Natural killer cell treated with Interleukin-12 subunit alpha and Interleukin-12 subunit beta and Interleukin-15 and Interleukin-18, amount 100 ng/mL, for 72 hours (primary cell): ENCODE measurements at places on chromosomes 7 and 10.

GRCh38 chr7:31948029-31948428 is 122.2 kb downstream of the PDE1C start:
- no peak for DNase-seq

DNA sequence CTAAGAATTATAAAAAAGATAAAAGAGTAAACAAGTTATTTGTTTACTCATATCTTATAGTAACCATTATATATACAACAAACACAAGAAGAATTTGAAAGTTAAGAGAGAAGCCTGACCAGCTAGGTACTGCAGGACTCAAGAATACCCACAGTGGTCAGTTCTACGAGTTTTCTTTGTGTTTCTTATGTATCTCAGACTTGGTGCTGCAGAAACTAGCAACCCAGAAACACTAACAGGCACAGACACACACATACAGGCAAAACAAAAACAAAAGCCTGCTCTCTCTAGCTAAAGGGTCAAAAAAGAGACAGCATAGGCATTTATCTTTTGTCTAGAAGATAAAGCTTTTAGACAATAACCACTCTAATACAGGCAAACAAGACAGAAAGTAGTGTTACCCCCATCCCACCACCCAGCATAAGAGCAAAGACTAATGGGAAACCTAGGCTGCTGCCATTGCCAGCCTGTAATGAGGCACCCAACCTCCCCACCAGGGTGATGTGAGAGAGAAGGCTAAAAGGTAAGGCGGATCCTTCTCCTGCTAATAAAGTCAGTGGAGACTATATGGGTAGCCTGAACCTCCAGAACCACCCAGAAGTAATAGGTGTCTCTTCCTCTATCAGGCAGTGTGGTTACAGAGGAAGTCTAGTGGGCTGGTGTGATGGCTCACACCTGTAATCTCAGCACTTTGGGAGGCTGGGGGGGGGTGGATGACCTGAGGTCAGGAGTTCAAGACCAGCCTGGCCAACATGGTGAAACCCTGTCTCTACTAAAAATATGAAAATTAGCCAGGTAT is 113.9 kb downstream of the DNAJC1 start:
- DNase-seq: no peak

DNA sequence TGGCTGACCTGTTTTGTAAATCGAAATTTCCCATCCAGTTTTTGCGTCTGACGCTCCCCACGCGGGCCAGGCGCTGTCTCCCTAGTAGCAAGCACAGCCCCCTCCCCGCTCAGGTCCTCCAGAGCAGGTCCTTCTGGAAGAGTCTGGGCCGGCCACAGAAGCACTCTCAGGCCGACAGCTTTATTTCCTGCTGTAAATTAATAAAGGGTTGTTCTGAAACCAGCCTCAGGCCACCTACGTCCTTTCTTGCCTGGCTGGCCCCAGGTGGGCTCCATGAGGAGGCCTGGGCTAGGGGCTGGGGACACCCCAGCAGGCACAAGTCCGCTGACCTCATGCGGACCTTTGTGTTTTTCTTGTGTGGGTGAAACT is 35.2 kb downstream of the CAMK2B start:
- no peak for DNase-seq

DNA sequence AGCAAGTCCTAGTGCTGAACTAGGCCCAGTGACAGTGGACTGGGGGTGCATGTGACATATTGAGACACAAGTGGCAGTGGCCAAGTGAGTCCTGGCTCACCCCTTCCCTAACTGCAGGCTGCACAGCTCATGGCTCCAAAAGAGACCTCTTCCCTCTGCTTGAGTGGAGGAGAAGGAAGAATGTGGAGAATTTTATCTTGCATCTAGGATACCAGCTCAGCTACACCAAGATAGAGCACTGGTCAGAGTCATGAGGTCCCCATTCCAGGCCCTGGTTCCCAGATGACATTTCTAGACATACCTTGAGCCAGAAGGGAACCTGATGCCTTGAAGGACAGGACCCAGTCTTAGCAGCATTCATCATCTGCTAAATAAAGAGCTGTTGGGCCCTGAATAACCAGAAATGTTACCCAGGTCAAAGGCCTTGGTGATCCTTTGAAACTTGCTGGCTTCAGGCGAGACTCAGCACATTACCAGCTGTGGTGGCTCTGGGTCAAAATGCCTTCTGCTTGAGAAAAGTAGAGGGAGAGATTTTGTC is 114.5 kb downstream of the CDC14C start:
- DNase-seq: no peak

- DNase-seq: no peak
Observed at GRCh38 chr7:36719083-36719632, 5.1 kb downstream of the AOAH start.

GRCh38 chr7:155252444-155252887 is 45.2 kb upstream of the INSIG1 start:
- DNase-seq: no peak

DNA sequence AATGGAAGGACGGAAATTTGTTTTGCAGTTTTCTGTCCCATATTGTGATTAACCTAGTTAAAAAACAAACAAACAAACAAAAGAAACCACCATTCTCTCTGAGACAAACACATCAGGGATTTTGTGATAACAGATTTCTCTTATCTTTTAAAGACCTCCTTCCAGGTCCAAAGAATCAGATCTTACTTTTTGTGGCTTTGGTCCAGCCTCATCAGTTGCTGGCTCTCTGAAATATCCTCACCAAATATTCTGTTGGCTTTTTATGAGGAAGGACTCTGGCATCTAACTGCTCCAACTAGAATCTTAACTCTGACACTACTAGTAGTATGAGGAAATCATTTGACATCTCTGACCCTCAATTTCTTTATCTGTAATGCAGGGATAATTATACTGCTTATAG is 4.8 kb downstream of the FAM204A start:
- no peak for DNase-seq

GRCh38 chr7:29883462-29884398 is 77.4 kb downstream of the WIPF3 start:
- no peak for DNase-seq

DNA sequence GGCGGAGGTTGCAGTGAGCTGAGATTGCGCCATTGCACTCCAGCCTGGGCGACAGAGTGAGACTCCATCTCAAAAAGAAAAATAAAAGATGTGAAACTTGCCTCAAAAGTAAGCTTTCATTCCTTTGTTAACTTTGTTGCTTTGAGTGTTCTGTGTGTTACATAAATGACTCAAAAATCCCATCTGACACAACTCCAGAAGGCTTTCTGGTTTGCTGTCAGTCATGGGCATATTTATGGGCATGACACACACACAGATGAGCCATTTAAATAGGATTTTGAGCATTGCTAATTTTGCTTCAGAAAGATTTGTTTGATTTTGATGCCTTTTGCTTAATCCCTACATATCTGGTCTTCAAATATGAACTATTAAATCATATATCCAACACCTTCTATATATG is 82.6 kb downstream of the CACNB2 start:
- no peak for DNase-seq

GRCh38 chr10:120406376-120406775 is 50.7 kb upstream of the PLPP4 start:
- no peak for DNase-seq

DNA sequence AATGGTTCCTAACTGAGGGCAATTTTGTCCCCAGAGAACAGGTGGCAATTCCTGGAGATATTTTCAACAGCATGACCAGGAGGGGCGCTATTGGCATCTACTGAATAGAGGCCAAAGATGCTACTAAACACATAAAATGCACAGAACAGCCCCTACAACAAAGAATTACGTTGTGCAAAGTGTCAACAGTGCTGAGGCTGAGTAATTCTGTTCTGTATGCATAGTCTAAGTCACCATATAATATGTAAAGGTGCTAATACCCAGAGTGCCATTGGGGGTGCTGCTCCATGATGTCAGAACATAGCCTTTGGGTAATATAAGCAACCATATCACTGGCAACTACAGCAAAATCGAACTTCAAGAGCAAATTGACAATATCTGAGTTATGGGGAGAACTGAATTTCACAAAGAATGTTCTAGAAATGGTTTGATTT is 213.3 kb upstream of the PHYHIPL start:
- DNase-seq: no peak

DNA sequence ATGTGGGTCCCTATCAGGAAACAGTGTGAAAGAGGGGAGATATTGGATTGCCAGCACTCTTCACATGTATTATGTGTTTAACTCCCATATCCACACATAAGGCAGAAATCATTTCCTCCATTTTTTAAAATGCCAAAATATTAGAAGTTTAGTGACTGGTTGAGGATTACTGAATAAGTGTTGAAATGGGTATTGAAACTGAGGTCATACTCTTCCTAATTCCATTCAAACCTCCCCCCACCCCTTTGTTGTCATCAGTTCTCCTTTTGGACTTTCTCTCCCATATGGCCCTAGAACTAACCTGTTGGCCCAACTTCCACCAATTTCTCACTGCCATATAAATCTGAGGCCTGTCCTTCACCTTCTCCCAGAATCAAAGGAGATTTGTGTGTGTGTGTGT is 81.6 kb downstream of the EVX1 start:
- DNase-seq: no peak

- DNase-seq: no peak
Observed at GRCh38 chr7:118590107-118590506, 365.6 kb downstream of the ANKRD7 start.

DNA sequence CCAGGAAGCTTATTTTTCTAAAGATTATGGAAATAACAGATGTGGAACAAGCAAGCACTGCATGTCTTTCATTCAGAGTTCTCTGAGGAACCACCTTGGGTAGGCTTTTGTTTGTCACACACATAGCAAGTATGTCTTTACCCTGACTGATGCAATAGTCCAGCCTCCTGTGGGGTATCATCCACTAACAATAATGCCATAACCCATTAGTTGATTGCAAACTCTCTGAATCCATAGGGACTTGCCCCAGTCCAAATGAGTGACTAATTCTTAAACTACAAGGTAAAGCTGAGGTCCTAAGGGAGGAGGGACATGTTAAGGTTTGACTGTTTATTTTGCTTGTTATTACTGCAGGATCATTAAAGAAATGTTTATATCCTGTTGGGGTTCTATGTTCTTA is 151.4 kb upstream of the PRPS1L1 start:
- DNase-seq: no peak

- DNase-seq: no peak
Observed at GRCh38 chr10:61140765-61141392, 196.9 kb upstream of the RHOBTB1 start.
